NCI-H1105 treated with DMSO at 0.1 percent for 48 hours (cell line): ENCODE measurements at places on chromosomes 16 and 17.
A peak's percentile ranks its signal among the peaks of the same experiment; 100 is the strongest.

GRCh38 chr16:53152329-53152728 is 97.5 kb downstream of the CHD9 start:
- no peak for DNase-seq

DNA sequence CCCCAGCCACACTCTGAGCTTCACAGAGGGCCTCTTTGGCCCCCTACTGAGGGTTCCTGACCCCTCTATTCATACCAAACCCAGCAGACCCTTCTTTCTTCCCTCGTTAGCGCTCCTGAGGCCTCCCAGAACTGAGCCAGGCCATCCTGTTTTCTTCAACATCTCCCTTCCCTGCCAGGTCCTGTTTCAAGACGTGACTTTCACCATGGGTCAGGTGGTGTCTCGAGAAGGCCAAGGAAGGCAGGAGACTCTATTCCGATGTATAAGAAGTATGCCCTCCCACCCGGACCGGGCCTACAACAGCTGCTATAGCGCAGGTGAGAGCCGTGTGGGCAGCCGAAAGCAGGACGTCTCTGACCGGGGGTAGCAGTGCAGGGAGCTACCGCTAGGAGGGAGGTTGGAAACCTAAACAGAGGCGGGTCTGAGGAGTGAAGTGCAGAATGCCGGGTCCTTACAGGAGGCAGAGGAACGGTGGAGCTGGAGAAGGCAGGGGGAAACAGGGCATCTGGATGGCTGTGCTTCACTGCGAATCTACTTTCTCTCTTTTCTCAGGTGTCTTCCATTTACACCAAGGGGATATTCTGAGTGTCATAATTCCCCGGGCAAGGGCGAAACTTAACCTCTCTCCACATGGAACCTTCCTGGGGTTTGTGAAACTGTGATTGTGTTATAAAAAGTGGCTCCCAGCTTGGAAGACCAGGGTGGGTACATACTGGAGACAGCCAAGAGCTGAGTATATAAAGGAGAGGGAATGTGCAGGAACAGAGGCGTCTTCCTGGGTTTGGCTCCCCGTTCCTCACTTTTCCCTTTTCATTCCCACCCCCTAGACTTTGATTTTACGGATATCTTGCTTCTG is 1.3 kb upstream of the SENP3 start:
- no peak for DNase-seq

- DNase-seq, result no peak
Observed at GRCh38 chr16:27600381-27600780, 50.4 kb downstream of the KATNIP start.

DNA sequence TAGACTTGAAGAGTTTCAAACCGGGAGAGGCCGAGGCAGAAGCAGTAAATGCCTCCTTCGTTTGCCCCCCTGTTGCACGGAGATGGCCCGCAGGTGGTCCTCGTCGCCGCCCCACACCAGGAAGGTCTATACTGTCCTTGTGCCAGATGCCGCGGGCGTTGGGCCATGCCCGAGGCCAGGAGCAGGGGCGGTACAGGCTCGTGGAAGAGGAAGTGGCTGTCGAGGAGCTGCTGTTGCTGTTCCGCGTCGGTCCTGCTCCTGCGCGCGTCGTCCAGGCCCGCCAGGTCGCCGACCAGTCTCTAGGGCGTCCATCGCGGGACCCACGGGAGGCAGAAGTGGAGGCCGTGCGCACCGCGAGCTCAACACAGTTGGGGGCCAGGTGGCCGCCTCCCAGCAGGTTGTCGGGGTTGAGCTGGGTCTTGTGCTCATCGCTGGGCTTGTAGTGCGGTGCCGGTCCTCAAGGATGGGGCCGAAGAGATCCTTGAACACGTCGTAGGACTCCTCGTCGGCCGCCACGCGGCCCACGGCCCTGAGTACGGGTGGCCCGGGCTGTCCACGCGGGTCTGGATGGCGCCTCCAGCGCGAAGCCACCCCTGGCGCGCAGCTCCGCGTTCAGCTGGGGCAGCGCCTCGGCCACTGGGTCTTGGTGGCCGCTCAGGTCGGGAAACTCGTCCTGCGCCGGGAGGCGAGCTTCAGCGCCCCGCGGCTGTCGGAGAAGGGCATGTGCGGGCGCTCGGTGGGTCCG is 13.1 kb upstream of the C16orf87 start:
- no peak for DNase-seq

DNA sequence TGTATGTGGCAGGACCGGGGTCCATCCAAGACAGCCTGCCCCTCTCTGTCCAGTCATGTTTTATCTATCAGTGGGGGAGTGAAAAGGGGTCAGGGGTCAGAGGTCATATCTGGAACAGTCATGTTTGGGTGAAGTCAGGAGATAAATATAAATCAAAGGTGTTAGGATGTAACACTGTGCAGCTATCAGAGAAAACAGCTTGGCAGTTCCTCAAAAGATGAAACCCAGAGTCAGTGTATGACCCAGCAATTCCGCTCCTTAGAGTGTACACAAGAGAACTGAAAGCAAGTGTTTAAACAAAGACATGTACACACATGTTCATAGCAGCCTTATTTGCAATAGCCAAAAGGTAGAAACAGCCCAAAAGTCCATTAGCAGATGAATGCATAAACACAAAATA is 361.3 kb downstream of the FOXL1 start:
- DNase-seq, result no peak

GRCh38 chr16:879986-880385 is 79.5 kb upstream of the GNG13 start:
- no peak for DNase-seq

DNA sequence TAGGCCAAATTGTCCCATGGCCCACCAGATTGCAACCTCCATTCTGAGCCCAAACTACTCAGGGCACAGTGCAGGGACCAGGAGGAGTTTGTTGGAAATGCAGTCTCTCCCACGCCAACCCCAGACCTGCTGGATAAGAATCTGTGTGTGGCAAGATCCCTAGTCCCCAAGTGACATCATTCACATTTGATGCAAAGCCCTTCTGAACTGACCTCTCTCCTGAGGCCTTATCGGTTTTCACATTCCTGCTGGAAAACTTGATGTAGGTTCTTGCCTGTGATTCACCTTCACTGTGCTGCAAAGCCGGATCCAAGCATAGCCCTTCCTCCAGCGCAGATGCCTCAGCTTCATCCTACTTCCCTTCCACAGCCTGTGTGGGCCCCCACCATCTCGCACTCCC is 6.6 kb upstream of the SHCBP1 start:
- DNase-seq, result no peak

- DNase-seq, result no peak
Observed at GRCh38 chr17:29948448-29949215, 7.2 kb downstream of the EFCAB5 start.

- peak; percentile 66 for DNase-seq
Observed at GRCh38 chr16:81601601-81602255, 157.1 kb downstream of the CMIP start.
